Umbilical cord (tissue), 2 donors: ENCODE measurements at places on chromosomes 5 and 9. TPM values are rescaled to one million over a fixed set of nuclear protein-coding genes. Genes with fewer than 3 reads are reported as not detected.

GRCh38 chr9:133991964-133992779 is at the start of gene VAV2:
Gene VAV2 (minus strand): TSS chr9:133992324. CDS start chr9:133992278, 46 bp downstream.
- peak; percentile 69 for DNase-seq

DNA sequence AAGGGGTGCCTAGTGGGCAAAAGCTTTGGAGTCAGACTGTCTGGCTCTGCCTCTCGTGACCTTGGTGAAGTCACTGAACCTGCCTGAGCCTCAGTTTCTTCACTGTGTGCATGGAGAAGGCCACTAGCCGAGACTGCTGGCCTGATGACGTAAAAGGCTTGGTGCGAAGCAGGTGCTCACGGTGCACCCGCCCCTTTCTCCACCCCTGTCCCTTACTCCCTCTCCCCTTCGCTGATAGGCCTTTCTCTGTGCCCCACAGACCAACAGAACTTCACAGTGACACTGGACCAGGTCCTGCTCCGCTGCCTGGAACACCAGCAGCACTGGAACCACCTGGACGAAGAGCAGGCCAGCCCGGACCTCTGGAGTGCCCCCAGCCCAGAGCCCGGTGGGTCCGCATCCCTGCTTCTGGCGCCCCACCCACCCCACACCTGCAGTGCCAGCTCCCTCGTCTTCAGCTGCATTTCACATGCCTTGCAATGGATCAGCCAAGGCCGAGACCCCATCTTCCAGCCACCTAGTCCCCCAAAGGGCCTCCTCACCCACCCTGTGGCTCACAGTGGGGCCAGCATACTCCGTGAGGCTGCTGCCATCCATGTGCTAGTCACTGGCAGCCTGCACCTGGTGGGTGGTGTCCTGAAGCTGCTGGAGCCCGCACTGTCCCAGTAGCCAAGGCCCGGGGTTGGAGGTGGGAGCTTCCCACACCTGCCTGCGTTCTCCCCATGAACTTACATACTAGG is 10.4 kb downstream of the FPGS start:
- no peak for DNase-seq

THOC3 gene
- total RNA-seq, result 25.0 TPM

- peak; percentile 46 for DNase-seq
These were observed 149.8 kb downstream of the AUH start for GRCh38 chr9:91211919-91212318.

DNA sequence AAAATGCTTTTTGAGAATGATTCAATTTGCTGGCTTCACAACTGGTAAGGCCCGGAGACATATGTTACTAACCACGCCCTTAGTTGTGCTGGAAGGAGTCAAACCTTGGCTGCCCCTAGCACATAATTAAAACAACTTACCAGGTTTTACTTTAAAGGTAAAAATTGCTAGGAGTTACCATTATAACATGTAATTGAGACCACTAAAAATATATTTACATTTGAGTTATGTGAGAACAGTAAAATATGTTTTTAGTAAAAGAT is 435.6 kb upstream of the CDH9 start:
- DNase-seq, result no peak

DNA sequence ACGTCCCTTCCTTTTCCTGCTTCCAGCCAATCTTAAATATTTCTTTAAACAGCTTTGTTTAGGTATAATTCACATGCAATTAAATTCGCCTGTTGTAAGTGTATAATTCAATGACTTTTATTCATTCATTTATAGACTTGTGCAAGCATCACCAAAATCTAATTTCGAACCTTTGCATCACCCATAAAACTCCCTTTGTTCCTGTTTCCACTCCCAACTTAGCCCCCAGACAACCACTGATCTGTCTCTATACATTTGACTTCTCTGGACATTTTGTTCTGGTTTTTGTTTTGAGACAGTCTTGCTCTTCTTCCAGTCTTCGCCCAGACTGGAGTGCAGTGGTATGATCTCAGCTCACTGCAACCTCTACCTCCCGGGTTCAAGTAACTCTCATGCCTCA is 71.5 kb downstream of the NR6A1 start:
- DNase-seq, result no peak

DNA sequence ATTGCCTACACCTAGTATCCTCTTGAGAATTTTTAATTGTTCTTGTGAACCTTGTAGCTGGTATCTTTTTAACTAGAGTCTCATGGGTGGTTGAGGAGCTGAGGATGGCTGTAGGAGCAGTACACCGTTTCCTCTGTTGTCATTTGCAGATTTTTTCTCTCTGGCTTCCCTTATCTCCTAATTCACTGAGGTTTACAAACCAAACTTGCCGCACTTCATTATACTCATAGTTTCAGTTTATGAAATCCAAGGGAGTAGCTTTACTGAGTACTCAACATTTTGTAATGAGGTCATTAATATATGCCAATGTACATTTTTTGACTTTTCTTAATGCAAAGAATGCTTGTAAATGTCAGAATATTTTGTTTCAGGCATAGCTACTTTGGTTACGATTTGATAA is 154.2 kb downstream of the CCDC171 start:
- no peak for DNase-seq

KIF20A gene
- 6.0 TPM for total RNA-seq

- DNase-seq, result no peak
These were observed 47.3 kb downstream of the CACNA1B start for GRCh38 chr9:137924761-137925369.

ELAVL2 gene
- 7.2 TPM for total RNA-seq

DNA sequence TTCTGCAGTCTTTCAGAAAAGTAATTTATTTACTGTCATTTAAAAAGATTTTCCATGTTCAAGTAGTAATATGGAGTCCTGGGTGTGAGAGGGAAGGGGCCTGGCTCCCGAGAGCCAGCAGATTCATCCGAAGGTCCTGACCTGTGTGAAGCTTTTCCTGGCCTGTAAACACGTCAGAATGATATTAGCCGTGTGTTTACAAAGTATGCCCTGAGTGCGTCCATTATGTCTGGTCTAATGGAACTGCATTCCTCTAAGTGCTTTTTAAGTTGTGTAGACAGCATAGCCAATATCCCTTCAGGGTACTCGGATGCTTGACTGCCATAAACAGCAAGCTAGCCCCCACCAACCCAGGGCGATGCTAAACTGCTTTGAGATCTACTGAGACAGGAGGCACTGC is 495.2 kb downstream of the AGTPBP1 start:
- DNase-seq, result no peak

GRCh38 chr5:109173036-109173794 is 236.6 kb downstream of the PJA2 start:
- no peak for DNase-seq

- no peak for DNase-seq
These were observed 3.2 kb downstream of the RNF208 start for GRCh38 chr9:137218754-137219271.

DNA sequence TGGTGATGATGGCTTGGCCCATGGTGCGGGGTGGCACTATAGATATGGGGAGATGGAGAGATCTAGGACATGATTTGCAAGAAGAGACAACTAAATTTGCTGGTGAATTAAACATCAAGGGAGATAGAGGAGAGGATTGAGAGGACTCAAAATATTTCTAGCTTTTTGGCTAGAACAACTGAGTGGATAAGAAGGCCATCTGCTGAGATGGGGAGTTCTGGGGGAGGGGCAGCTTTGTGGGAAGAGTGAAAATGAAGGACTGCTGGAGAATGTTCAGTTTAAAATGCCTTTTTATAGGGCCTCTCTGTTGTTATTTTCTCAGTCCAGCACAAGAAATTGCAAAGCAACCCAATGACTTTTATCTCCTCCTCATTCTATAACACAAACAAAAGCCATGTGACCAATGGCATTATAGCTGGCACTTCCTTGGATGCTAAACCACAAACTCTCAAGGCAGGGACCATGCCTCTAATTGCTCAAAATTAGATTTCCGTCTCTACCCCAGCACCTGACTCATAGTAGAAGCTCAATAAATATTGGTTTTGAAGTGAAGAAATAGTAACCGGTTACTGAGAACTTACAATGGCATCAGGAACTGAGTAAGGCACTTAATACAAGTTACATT is 29.8 kb downstream of the JAKMIP2 start:
- DNase-seq, result peak; percentile 12

DNA sequence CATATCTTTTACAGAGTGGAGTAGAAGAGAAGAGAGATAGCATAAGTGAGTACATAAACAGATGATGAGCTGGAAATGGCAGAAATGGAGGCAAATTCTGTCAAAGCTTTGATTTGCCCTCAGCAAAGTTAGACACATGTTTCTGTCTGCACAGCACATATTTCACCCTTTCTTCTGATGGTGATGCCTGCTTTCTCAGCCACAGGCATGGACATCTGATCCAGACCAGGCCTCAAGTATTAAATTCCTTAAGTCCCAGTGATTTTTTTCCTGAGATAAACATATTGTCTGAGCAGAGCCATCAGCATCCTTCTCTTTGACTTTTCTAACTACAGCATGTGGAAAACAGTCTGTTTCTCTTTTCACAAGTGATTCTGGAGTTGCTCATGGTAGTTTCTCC is 409.8 kb downstream of the MAN2A1 start:
- DNase-seq, result peak; percentile 90

DNA sequence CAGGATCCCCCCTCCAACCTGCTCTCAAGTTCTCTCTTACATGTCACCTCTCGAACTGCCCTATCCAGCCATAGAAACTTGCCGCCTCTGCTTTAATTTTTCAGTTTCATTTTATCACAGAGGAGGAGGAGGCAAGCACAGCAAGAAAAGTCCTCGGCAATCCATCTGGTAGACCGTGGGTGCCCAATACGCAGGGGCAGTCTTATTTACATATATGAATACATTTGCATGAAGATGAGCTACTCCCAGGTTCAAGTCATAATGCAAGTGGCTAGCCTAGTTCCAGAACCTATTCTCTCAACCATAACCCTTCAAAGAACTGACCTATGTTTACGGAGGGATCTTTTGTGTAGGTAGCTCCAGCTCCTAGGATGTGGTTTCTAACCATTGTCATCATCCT is 223.2 kb upstream of the PANK3 start:
- DNase-seq, result no peak

DNA sequence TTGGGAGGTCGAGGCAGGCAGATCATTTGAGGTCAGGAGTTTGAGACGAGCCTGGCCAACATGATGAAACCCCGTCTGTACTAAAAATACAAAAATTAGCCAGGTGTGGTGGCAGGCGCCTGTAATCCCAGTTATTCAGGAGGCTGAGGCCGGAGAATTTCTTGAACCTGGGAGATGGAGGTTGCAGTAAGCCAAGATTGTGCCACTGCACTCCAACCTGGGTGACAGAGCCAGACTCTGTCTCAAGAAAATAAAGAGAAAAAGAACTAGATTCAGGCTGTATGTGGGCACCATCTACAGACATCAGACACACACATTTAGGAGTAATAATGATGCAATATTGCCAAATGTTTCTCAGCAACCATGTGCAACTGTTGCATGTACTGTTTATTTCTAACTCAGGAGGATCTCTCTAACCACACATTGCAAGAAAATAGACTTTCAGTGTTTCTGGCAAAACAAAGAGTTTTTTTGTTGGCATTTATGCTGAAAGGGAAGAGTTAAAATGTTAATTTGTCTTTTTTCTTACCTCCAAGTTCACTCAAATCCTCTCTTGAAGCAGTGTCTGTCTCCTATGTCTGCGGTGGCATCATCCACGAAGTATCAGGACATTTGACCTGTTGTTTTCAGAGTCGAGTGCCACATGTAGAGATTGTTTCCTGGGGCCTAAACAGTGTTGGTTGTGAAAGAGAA is 5.1 kb upstream of the ORM1 start:
- DNase-seq, result peak; percentile 23

GRCh38 chr9:115525111-115526058 is 407.4 kb upstream of the TNC start:
- no peak for DNase-seq

ZNF300 gene
- 6.3 TPM for total RNA-seq

ARHGEF28 gene
- total RNA-seq, result 13.7 TPM

DNA sequence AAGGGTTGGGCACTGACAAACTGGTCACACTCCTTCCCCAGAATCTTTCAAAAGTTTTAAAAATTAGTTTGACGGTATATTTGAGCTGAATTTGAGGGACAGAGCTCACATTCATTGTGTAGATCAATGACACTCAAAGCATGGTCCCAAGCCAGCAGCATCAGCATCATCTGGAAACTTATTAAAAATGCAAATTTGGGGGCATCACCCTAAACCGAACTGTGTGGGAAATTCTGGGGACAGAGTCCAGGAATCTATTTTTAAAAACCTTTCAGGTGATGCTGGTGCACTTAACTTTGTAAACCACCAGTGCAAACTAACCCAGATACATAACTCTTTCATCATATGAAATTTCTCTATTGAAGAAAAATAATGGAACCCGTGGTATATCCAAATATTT is 58.1 kb upstream of the MTAP start:
- no peak for DNase-seq

DNA sequence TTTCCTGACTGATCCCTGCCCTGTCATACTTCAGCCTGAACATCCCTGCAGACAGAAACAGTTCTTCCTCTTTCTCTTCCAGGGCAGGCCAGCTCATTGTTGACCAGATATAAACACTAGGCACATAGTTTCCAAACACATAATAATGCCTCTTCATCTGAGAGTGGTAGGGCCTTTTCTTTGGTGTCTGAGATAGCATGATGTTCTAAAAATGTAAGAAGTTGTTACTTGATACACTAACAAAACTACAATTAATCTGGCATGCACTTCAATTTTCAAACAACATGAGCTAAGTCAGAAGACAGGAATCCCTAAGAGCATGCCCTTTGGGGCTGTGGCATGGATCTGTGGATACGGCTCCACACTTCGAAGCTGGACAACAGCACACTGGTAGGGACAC is 246.6 kb downstream of the SPOCK1 start:
- peak; percentile 57 for DNase-seq

DNA sequence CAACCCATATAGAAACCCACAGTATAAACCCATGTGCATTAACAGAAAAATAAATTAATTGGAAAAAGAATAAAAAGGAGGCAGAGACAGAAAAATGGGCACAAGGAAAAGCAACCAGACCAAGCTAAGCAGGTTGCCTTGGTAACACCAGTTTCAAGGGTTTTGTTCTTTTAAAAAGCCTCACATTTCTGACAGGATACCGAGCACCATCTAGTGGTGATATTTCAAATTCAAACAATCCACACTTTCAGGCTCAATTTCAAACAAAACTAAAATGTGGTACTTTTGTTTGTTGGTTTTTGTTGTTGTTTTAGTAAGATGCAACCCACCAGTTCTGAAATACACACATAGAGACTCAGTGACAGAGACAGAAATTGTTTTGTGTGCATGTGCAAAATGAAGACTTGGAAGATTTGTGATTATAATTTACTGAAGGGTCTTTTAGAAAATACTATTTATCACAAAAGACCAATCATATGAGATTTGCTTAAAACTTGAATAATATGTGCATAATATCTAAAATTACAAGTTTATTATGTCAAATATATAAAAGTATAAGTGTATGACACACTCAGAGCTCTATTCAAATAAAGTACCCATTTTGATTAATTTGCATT is 318.2 kb downstream of the SLCO4C1 start:
- DNase-seq, result peak; percentile 62

GRCh38 chr9:131011274-131012022 is 2.5 kb downstream of the LAMC3 start:
- DNase-seq, result no peak

GRCh38 chr9:86508208-86508903 is 154.1 kb upstream of the TUT7 start:
- DNase-seq, result no peak

PARP8 gene
- 60.4 TPM for total RNA-seq
